ENCODE measurements at places on chromosomes 7 and 10. TPM values are rescaled to one million over a fixed set of nuclear protein-coding genes. Genes with fewer than 3 reads are reported as not detected.

DNA sequence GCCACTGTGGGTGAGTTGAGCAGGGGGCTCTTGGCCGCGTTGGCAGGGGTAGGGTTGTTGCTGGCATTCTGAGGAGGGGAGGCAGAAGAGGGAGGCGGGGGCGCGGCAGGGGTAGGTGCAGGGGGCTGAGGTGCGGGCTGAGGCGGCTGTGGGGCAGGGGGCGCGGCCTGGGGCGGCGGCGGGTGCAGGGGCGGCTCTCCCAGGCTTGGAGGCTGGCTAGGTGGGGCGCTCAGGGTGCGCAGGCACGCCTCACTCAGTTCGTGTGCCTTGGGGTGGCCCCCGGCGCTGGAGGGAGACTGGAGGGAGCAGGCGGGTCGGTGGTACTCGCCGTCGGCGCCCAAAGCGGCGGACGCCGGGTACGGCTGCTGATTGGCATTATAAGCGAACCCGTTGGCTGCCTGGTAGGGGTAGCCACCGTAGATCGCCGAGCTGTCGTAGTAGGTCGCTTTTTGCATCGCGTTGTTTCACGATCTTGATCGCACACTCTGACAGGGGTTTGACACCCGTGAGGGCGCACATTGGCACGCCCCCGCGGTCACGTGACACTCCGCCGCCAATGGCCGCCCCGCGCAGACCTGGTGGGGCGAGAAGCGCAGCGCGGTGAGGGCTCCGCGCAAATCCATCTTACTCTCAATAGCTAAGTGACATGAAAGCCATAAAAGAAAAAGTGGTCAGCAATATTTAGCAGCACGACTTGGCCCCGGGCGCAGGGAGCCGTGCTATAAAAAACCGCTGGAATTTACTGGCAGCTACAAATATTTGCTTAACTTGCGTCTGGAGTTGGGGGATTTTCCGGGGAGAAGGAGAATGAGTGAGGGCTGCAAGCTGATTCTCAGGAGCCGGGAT is 7.9 kb upstream of the HOXA2 start:
- peak; percentile 22 for DNase-seq
- H3K4me1 ChIP-seq: peaks cover 29% of the 10 kb centered on the region
- no peaks in the 10 kb centered on the region for H3K27me3 ChIP-seq
- peak overlapping the region; percentile 92 for H3K27ac ChIP-seq
- H3K4me3 ChIP-seq: peak overlapping the region; percentile 80
- peaks cover 41% of the 10 kb centered on the region for H3K36me3 ChIP-seq

Gene SFRP5
- total RNA-seq: not detected

DNA sequence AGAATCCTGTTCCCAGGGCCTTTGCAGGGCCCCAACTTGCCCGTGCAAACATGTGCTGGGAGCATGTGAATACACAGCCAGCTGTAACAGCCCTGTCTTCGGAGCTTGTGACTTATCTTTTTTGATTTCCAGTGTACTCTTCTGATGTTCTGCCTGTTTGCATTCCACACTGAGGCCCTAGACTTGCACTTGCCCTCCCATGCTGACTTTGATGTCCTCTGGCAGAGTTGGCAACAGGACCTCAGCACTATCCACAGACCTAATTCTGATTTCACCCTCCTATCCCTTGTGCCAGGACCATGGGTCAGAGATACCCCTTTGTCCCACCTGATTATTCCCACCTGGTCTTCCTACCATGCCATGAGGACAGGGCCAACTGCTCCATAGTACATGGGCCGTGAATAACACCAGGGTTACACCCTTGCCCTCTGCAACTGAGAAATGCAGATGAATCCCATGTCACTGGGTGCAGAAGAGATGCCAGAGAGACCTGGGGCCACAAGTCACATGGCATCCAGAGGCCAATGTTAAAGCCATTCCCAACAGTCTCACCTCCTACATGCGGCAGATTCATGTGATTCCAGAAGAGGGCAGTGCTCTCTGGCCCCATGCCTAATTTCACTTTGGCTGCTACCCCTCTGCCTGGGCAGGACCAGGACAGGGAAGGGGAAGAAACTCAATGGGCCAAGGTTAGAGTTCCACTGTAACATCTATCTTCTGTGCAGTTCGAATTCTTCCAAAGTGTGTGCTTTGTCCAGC is 43.0 kb downstream of the SCRN1 start:
- H3K36me3 ChIP-seq: peaks cover 9% of the 10 kb centered on the region
- no peaks in the 10 kb centered on the region for H3K27me3 ChIP-seq
- no peak overlapping the region for H3K27ac ChIP-seq
- DNase-seq: no peak
- H3K4me1 ChIP-seq: no peaks in the 10 kb centered on the region

- no peaks in the 10 kb centered on the region for H3K27me3 ChIP-seq
- H3K4me1 ChIP-seq: no peaks in the 10 kb centered on the region
- H3K36me3 ChIP-seq: peaks cover 19% of the 10 kb centered on the region
- no peak overlapping the region for H3K27ac ChIP-seq
Measured at GRCh38 chr7:138546829-138547228, 86.8 kb downstream of the TRIM24 start.

DNA sequence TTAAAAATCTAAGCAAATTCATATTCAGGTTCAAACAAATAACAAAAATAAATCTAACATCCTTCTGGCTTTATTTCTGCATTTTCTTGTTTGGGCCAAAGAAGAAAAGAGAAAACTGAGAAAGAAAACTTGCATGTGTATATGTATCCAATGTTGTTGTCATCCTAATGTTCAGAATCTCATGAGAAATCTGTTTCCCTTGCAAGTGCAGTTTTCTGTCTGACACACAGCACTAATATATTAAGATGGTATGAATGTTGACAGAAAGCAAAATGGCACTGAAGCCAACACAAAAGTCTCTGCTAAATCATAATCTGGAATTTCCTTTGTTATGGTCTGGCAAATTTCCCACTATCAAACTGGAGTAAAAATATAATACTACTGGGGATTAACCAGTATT is 235.9 kb downstream of the HGF start:
- no peak overlapping the region for H3K27ac ChIP-seq
- H3K36me3 ChIP-seq: no peaks in the 10 kb centered on the region
- H3K27me3 ChIP-seq: no peaks in the 10 kb centered on the region
- H3K4me1 ChIP-seq: no peaks in the 10 kb centered on the region

- no peaks in the 10 kb centered on the region for H3K27me3 ChIP-seq
- no peaks in the 10 kb centered on the region for H3K4me1 ChIP-seq
- H3K4me3 ChIP-seq: no peak overlapping the region
- H3K27ac ChIP-seq: no peak overlapping the region
- no peak for DNase-seq
Measured at GRCh38 chr7:136514776-136515175, 353.7 kb upstream of the CHRM2 start.

Gene CDNF
- 0.48 TPM for total RNA-seq

Gene PROSER2
- total RNA-seq: 87.5 TPM

- no peaks in the 10 kb centered on the region for H3K27me3 ChIP-seq
- no peaks in the 10 kb centered on the region for H3K36me3 ChIP-seq
- peaks cover 36% of the 10 kb centered on the region for H3K4me1 ChIP-seq
- no peak overlapping the region for H3K27ac ChIP-seq
- DNase-seq: no peak
Measured at GRCh38 chr7:22723181-22723601, 3.8 kb upstream of the IL6 start.

- no peak for DNase-seq
- H3K27ac ChIP-seq: no peak overlapping the region
- no peaks in the 10 kb centered on the region for H3K36me3 ChIP-seq
- peak overlapping the region; percentile 35 for H3K4me3 ChIP-seq
- peaks cover 26% of the 10 kb centered on the region for H3K27me3 ChIP-seq
Measured at GRCh38 chr7:67696878-67697277, 700.2 kb downstream of the TYW1 start.

Gene EN2
- total RNA-seq: not detected

- H3K36me3 ChIP-seq: no peaks in the 10 kb centered on the region
- DNase-seq: no peak
- H3K27me3 ChIP-seq: no peaks in the 10 kb centered on the region
- H3K4me1 ChIP-seq: peaks cover 12% of the 10 kb centered on the region
- no peak overlapping the region for H3K27ac ChIP-seq
- H3K4me3 ChIP-seq: no peak overlapping the region
Measured at GRCh38 chr7:140048138-140048537, 14.6 kb downstream of the PARP12 start.

Gene RBP3
- total RNA-seq: not detected

Gene AFAP1L2
- total RNA-seq: 35.4 TPM

- DNase-seq: no peak
- H3K27me3 ChIP-seq: no peaks in the 10 kb centered on the region
- H3K36me3 ChIP-seq: no peaks in the 10 kb centered on the region
- H3K4me3 ChIP-seq: no peak overlapping the region
- H3K4me1 ChIP-seq: peaks cover 23% of the 10 kb centered on the region
Measured at GRCh38 chr10:119689016-119689580, 36.8 kb upstream of the INPP5F start.

Gene WNT8B
- total RNA-seq: not detected

Gene ZPBP
- not detected for total RNA-seq

Gene ZNF487
- 11.8 TPM for total RNA-seq

- DNase-seq: no peak
- H3K4me1 ChIP-seq: no peaks in the 10 kb centered on the region
- H3K27me3 ChIP-seq: no peaks in the 10 kb centered on the region
- H3K36me3 ChIP-seq: no peaks in the 10 kb centered on the region
Measured at GRCh38 chr7:117152213-117153007, 170.4 kb downstream of the WNT2 start.

DNA sequence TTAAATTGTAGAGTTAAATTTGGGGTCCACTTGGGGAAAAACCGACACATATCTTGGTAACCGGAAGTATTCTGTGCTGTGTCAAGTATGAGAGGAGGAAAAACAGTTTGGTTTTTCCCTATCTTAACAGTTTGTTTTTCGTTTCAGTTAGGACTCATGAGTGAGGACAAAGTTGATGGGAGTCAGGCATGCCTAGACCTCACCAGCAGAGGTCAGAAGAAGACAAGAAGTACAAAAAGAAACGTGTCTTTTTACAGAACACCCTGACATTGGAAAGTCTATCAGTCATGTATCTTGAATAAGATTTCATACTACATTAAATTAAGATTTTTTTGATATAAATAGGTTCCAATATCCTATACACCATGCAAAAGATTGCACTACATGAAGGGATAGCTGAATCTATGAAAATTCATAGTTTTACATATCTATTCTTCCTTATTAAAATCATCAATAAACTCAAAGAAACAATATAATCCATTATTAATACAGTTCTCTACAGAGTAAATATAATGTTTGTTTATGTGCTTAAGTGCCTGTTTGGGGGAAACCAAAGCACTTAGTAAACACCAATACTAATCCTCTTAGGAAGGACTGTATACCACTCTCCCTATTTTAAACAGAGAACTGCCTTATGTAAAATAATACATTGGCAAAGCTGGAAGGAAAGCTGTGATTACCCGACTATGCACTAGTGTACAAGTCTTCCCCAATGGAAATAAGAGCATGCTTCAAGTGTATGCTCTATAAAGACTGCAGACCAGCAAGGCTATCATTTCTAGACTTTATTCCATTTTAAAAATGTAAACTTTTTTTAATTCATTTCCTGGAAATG is 95.6 kb downstream of the USP6NL start:
- H3K4me3 ChIP-seq: no peak overlapping the region
- H3K27me3 ChIP-seq: no peaks in the 10 kb centered on the region
- no peak for DNase-seq
- H3K36me3 ChIP-seq: no peaks in the 10 kb centered on the region
- H3K4me1 ChIP-seq: no peaks in the 10 kb centered on the region

- H3K27ac ChIP-seq: no peak overlapping the region
- DNase-seq: no peak
- no peaks in the 10 kb centered on the region for H3K27me3 ChIP-seq
- no peaks in the 10 kb centered on the region for H3K4me1 ChIP-seq
- H3K36me3 ChIP-seq: no peaks in the 10 kb centered on the region
Measured at GRCh38 chr7:116087291-116087690, 56.7 kb upstream of the TFEC start.

GRCh38 chr10:5617521-5617920 is 48.9 kb downstream of the ASB13 start:
- no peak overlapping the region for H3K4me3 ChIP-seq
- no peaks in the 10 kb centered on the region for H3K36me3 ChIP-seq
- no peak for DNase-seq

Gene ZEB1
- 1.4 TPM for total RNA-seq
